ENCODE measurements at places on chromosomes 1 and 21. TPM values are rescaled to one million over a fixed set of nuclear protein-coding genes. Genes with fewer than 3 reads are reported as not detected.

- no peak overlapping the region for H3K27ac ChIP-seq
- no peak overlapping the region for H3K4me3 ChIP-seq
- no peaks in the 10 kb centered on the region for H3K36me3 ChIP-seq
- H3K4me1 ChIP-seq = peaks cover 20% of the 10 kb centered on the region
- DNase-seq = no peak
Measured at GRCh38 chr1:178639326-178639725, 85.7 kb upstream of the RALGPS2 start.

DNA sequence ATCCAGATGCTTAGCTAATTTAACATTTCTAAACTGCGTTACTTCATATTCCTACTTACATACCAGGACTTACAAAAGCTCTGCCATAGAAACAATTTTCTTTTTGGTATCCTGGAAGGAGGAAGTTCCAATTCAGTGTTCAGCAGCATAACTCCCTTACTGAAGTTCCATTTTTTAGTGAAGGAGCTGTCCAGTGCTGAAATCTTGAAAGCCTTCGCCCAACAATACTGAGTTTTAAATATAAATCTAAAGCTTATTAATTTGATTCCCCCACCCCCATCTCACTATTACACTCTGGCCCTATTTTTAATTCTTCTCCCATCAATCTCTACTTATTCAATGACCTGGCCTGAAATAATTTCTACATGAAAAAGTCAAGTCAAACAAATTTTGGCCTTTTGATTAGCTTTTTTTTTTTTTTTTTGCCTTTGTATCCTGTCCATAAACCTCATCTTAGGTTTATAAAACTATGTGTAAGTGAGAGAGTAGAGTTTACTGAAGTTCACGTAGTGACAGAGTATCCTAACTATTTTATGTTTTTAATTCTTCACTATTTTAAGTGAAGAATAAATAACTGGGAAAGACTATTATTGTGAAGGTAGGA, 323.0 kb upstream of the PLD5 start:
- no peaks in the 10 kb centered on the region for H3K27me3 ChIP-seq
- H3K27ac ChIP-seq = no peak overlapping the region
- H3K4me3 ChIP-seq = no peak overlapping the region
- no peak for DNase-seq
- no peaks in the 10 kb centered on the region for H3K4me1 ChIP-seq

GRCh38 chr1:207672522-207673130, 27.7 kb downstream of the CR1L start:
- no peak overlapping the region for H3K27ac ChIP-seq
- peaks cover 47% of the 10 kb centered on the region for H3K27me3 ChIP-seq
- H3K36me3 ChIP-seq = no peaks in the 10 kb centered on the region
- peaks cover 9% of the 10 kb centered on the region for H3K4me1 ChIP-seq
- DNase-seq = no peak

DNA sequence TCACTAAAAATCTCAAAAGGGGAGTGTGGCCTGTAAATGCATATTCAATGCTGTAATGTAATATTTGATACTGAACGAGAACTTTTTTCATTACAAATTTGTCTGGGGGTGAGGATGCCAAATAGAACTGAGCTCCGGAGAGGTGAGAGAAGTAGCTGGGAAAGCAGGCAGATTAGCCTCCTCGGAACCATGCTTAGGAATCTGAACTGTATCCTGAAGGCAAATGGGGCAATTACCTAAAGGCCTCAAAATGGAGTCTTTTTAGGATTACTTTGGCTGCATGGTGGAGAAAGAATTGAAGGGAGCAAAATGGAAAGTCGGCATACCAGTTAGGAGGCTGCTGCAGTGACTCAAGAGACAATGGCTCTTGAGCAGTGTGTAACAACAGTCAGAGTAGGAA, 178.8 kb downstream of the CDC7 start:
- no peaks in the 10 kb centered on the region for H3K27me3 ChIP-seq
- no peak overlapping the region for H3K27ac ChIP-seq
- no peak overlapping the region for H3K4me3 ChIP-seq
- H3K4me1 ChIP-seq = peaks cover 5% of the 10 kb centered on the region
- H3K36me3 ChIP-seq = peaks cover 22% of the 10 kb centered on the region

DNA sequence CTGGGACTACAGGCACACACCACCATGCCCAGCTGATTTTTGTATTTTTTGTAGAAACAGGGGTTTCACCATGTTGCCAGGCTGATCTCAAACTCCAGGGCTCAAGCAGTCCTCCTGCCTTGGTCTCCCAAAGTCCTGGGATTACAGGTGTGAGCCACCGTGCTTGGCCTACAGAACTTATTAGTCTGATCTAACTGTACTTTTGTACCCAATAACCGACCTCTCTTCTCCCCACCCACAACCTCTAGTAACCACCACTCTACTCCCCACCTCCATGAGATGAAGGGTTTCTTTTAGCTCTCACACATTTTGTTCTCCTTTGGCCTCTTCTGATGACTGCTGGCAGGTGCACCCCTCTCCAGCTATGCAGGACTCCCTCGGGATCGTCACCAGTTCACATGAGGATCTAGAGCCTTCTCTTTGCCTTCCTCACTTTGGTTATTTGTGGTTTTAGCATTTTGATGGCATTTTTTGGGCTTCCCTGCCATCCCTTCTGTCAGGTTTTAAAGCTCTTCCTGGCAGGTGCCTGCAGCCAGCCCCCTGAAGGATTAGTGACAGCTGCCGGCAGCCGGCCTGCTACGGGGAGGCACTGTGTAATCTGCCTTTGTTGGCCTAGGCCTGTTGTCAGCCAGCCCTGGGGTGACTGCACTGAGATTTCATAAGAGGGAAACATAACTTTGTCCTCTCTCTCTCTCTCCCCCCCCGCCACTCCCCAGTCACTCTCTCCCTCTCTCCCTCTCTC, 99.8 kb upstream of the ATP1A1 start:
- no peak for DNase-seq
- H3K4me3 ChIP-seq = no peak overlapping the region
- H3K4me1 ChIP-seq = peaks cover 2% of the 10 kb centered on the region
- H3K27me3 ChIP-seq = no peaks in the 10 kb centered on the region

DNA sequence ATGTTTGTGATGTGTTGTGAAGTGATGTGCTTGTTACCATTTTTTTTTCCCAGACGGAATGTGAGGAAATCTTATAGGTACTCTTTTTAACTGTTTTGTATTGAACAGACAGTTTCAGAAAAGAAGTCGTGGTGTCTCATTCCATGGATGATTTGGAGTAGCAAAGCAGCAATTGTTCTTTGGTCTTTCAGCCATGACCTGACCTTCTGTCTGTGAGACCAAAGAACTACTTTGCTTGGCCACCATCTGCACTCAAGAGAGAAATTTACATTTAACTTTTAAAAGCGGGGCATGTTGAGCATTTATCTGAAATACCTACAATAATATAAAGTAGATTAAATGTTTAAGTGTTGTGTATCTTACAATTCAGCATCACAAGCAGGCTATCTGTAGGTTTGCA, 90.2 kb downstream of the SDCCAG8 start:
- H3K27ac ChIP-seq = no peak overlapping the region
- H3K36me3 ChIP-seq = no peaks in the 10 kb centered on the region
- H3K27me3 ChIP-seq = no peaks in the 10 kb centered on the region
- H3K4me3 ChIP-seq = no peak overlapping the region
- DNase-seq = no peak
- H3K4me1 ChIP-seq = no peaks in the 10 kb centered on the region

GRCh38 chr1:201370500-201370899, 7.0 kb downstream of the TNNT2 start:
- no peak overlapping the region for H3K27ac ChIP-seq
- H3K4me1 ChIP-seq = no peaks in the 10 kb centered on the region
- H3K36me3 ChIP-seq = no peaks in the 10 kb centered on the region
- H3K27me3 ChIP-seq = no peaks in the 10 kb centered on the region
- H3K4me3 ChIP-seq = no peak overlapping the region

DNA sequence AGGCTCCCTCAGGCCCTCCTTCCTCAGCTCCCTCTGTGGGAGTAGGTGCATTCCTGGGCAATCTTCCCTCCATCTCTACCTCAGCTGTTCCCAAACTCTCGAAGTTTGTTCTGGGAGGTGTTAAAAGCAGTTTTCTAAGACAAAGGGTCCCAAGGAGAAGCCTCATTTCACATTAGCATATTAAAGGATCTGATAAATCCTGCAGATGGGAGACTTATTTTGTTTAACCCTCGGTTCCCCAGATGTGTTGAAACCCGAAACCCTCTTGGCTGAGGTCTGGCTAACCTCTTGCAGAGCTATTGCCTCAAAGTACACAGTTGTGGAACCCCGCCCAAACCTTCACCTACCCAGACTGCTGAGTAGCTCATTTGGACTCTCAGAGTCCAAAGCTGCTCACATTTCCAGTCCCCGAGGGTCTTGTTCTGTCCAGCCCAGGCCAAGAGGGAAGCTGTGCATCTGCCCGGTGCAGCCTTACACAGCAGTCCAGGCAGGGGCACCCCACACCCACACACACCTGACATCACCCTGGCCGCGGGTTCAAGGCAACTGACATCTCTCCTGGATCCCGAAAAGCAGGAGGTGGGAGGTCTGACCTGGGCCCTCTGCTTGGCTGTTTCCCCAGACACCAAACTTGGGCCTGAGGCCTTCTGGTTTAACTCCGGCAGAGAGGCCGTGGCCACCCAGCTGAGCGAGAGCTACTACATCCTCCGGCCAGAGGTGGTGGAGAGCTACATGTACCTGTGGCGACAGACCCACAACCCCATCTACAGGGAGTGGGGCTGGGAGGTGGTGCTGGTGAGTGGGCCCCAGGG, 19.5 kb upstream of the SELENON start:
- H3K27ac ChIP-seq = no peak overlapping the region
- no peak for DNase-seq
- no peak overlapping the region for H3K4me3 ChIP-seq
- no peaks in the 10 kb centered on the region for H3K27me3 ChIP-seq

DNA sequence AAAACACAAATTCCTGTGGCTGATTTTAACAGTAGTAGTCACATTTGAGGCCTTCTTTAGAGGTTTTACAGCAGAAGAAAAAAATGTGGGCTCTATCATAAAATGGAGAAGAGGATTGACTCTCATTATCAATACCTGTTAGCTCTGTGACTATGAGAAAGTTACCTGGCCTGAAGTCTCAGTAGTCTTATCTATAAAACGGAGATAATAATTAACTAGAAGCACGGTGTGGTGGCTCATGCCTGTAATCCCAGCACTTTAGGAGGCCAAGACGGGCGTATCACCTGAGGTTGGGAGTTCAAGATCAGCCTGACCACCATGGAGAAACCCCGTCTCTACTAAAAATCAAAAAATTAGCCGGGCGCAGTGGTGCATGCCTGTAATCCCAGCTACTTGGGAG, 90.4 kb upstream of the PLPPR4 start:
- H3K4me1 ChIP-seq = no peaks in the 10 kb centered on the region
- H3K4me3 ChIP-seq = no peak overlapping the region
- H3K27me3 ChIP-seq = no peaks in the 10 kb centered on the region
- no peaks in the 10 kb centered on the region for H3K36me3 ChIP-seq

- H3K27ac ChIP-seq = no peak overlapping the region
- H3K36me3 ChIP-seq = no peaks in the 10 kb centered on the region
- H3K27me3 ChIP-seq = no peaks in the 10 kb centered on the region
- no peaks in the 10 kb centered on the region for H3K4me1 ChIP-seq
- no peak for DNase-seq
- no peak overlapping the region for H3K4me3 ChIP-seq
Measured at GRCh38 chr21:44405091-44405947, 50.0 kb upstream of the LRRC3 start.

- no peaks in the 10 kb centered on the region for H3K4me1 ChIP-seq
- H3K36me3 ChIP-seq = peaks cover 61% of the 10 kb centered on the region
- no peak for DNase-seq
- no peak overlapping the region for H3K4me3 ChIP-seq
- H3K27ac ChIP-seq = no peak overlapping the region
Measured at GRCh38 chr1:119729044-119729443, 17.3 kb downstream of the PHGDH start.

- no peak for DNase-seq
- no peak overlapping the region for H3K4me3 ChIP-seq
- H3K27me3 ChIP-seq = no peaks in the 10 kb centered on the region
- H3K4me1 ChIP-seq = no peaks in the 10 kb centered on the region
- no peak overlapping the region for H3K27ac ChIP-seq
- H3K36me3 ChIP-seq = no peaks in the 10 kb centered on the region
Measured at GRCh38 chr1:209162651-209163050, 420.9 kb upstream of the CAMK1G start.

GRCh38 chr1:206508130-206508889, 979 bp downstream of the RASSF5 start:
- H3K27ac ChIP-seq = no peak overlapping the region
- H3K4me3 ChIP-seq = peak overlapping the region; percentile 72
- H3K27me3 ChIP-seq = no peaks in the 10 kb centered on the region

- H3K4me3 ChIP-seq = peak overlapping the region; percentile 91
- peak overlapping the region; percentile 100 for H3K27ac ChIP-seq
- H3K4me1 ChIP-seq = peaks cover 25% of the 10 kb centered on the region
Measured at GRCh38 chr1:234605983-234606783, 3.8 kb downstream of the IRF2BP2 start.

GRCh38 chr1:111671852-111672251, 52.3 kb downstream of the RAP1A start:
- H3K4me1 ChIP-seq = peaks cover 90% of the 10 kb centered on the region
- H3K27ac ChIP-seq = no peak overlapping the region
- peaks cover 8% of the 10 kb centered on the region for H3K36me3 ChIP-seq
- no peak overlapping the region for H3K4me3 ChIP-seq

- no peaks in the 10 kb centered on the region for H3K27me3 ChIP-seq
- no peak for DNase-seq
- no peak overlapping the region for H3K27ac ChIP-seq
- no peak overlapping the region for H3K4me3 ChIP-seq
Measured at GRCh38 chr1:217534566-217534965, 96.3 kb downstream of the GPATCH2 start.

- no peak for DNase-seq
- no peak overlapping the region for H3K4me3 ChIP-seq
- H3K27ac ChIP-seq = no peak overlapping the region
- no peaks in the 10 kb centered on the region for H3K36me3 ChIP-seq
Measured at GRCh38 chr1:172936088-172936645, 114.6 kb downstream of the TNFSF18 start.

DNA sequence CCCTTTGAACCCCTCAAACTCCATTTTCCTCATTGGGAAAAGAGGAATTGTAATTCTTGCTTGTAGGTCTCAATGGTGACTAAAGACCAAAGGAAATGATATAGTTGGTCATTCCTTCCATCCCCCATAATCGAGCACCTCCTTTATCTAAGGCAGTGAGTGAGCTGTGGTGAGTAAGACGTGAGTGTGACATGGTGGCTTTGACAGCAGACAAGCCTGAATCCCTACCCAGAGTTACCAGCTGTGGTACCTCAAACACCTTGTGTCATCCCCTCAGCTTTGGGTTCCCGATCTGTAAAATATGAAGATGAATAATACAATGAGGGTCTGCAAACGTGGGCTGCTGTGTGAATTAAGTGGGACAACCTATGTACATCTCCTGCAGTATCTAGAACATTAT, 8.4 kb downstream of the TRAF5 start:
- peaks cover 81% of the 10 kb centered on the region for H3K4me1 ChIP-seq
- no peak overlapping the region for H3K4me3 ChIP-seq
- no peaks in the 10 kb centered on the region for H3K27me3 ChIP-seq
- no peak overlapping the region for H3K27ac ChIP-seq

GRCh38 chr1:41632781-41633575, 148.5 kb upstream of the EDN2 start:
- no peaks in the 10 kb centered on the region for H3K36me3 ChIP-seq
- no peak overlapping the region for H3K27ac ChIP-seq
- DNase-seq = no peak
- H3K27me3 ChIP-seq = no peaks in the 10 kb centered on the region
- no peaks in the 10 kb centered on the region for H3K4me1 ChIP-seq

- no peaks in the 10 kb centered on the region for H3K36me3 ChIP-seq
- no peaks in the 10 kb centered on the region for H3K4me1 ChIP-seq
- no peaks in the 10 kb centered on the region for H3K27me3 ChIP-seq
- DNase-seq = no peak
Measured at GRCh38 chr1:150764617-150765101, 919 bp downstream of the CTSS start.

The HFM1 gene
- 0.42 TPM for total RNA-seq

The GJA8 gene
- total RNA-seq = not detected

The RGSL1 gene
- not detected for total RNA-seq
